Activated CD8-positive, alpha-beta memory T cell treated with anti-CD3 and anti-CD28 coated beads for 1 hour (primary cell): ENCODE measurements at places on chromosomes 2 and 18.

DNA sequence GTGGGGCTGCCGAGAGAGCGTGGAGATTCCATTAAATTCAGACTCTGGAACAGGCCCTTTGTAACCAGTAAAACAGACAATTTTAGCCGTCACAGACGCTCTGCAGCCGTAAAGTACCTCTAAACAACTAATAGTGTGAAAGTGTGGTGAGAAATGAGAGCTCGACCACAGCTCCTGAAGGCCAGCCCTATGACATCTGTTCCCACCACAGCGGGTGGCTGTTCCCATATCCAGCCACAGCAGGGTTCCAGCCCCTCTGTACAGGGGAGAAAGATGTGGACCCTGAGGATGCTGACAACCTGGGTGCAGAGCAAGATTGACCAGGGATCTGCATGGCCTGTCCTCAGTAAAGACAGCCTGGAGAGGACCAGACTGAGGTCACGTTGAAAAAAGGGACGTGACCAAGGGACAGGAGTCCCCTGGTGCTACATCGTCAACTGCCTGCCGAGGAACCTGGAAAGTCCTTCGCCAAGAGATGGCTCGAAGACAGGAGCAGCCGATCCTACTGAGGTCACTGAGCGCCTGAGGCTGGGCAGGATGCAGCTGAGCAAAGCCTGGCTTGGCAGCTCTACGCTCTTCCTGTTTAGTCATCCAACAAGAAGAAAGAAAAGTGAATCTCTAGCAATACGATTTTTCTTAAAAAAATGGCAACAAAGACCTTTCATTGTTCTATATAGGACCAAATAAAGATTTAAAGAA lies 831.7 kb downstream of the RNF144A start:
- DNase-seq, result no peak

- no peak for DNase-seq
These were observed 40.6 kb downstream of the LCLAT1 start for GRCh38 chr2:30487603-30488002.

DNA sequence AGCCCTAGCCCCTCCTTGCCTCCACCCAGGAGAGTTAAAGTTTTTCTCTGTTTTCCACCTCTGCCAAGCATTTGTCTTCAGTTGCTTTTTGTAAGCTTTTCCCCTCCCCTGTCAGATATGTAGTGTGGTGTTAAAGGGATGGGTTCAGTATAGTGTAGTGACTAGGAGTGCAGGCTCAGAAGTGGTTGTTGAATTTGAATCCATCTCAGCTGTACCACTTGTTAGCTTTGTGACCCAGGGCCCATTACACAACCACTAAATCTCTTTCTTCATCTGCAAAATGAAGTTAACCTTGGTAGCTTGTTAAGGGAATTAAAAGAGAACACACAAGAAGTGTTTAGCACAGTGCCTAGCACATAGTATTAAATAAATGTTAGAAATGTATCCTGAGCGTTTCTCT lies 56.9 kb downstream of the MAP3K20 start:
- DNase-seq, result no peak

GRCh38 chr2:63056107-63057050 lies 5.7 kb downstream of the OTX1 start:
- DNase-seq, result no peak

DNA sequence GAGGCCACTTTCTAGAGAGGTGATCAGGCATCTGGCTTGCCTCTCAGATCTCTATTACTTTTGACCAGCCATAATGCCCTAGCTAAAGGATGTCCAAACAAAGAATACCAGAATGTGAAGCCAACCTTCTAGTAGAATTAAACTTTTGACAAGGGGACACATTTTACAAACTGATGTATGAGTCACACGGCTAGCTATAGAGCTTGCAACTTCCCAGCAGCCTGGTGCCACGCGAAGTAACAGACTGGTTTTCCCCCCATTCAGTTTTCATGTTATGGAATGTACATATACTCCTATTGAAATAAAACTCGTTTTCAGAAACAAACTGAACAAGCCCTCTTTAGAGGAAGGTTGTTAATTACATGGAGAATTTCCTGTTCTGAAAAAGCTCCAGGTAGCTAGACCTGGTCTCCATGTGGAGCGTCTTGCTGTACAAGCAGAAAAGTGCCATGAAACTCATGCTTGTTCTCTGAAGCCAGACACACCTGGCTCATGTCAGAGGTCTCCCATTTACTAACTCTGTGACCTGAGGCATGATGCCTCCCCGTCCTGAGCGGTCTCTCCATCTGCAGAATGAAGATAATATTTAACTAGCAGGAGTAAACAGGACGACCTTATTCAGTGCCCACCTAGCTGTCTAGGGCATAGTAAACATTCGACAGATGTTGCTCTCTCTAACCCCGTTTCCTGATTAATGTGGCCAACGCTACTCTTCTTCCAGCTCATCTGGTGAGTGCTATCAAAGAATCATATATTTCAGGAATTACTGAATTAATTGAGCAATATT lies 81.5 kb upstream of the MAP3K20 start:
- no peak for DNase-seq

DNA sequence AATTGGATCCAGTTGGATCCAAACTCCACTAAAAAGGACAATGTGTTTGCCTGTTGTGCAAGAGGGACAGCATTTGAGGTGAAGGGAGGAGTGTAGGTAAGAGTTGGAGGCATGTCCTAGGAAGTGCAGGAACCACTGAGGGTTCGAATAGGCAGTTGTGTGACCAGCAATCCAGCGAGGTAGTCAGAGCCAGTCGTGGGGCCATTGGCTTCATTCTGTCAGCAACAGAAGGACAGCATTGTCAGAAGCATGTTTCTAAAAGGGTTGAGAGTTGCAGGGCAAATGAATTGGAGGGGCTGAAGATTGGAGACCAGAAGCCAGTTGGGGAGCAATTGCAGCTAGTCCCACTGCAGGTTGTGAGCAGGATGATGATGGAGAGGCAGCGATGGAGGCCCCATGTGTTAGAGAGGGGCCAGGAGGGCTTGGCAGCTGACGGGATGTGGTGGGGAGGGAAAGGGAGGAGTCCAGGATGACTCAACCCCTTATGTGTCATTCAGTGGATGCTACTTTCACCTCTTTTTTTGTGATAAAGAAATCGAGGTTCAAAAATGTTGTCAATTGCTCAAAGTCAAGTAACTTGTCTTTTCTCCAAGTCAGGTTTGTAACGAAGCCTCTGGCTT lies 96.7 kb upstream of the SIX3 start:
- no peak for DNase-seq

DNA sequence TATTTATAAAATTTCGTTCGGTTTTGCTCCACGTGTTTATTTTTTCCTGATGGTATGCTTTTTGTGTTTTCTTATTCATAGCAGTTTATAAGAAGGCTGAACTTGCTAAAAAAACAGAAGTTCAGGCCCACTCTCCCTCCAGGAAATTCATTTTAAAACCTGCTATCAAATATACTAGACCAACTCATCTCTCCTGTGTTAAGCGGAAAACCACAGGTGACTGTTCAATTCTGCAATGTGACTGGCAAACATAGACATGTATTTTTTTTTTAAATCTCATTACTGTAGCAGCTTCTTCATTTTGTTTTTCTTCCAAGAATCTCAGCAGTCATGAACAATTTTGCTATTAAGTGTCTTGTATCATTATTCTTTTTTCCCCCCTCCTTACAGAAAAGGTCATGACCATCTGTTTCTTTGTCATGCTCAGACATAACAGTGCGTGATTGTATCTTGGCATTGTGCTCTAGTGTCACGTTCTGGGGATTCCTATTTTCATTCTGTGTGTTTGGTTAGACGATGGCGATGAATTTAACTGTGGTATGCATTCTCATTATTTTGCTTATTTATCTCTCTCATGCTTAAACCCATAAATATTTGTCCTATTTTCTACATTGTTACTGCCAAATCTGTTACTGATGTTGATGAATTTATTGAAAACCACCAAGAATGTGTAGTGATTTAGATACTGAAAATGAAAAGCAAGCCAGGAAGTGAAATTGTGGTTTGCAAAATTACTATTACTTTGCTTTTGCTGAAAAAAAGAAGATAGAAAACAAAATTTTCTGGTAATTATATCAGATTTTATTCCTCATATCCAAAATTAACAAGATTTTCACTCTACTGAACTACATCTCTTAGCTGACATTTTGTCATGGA lies 74.6 kb upstream of the UNC80 start:
- no peak for DNase-seq

DNA sequence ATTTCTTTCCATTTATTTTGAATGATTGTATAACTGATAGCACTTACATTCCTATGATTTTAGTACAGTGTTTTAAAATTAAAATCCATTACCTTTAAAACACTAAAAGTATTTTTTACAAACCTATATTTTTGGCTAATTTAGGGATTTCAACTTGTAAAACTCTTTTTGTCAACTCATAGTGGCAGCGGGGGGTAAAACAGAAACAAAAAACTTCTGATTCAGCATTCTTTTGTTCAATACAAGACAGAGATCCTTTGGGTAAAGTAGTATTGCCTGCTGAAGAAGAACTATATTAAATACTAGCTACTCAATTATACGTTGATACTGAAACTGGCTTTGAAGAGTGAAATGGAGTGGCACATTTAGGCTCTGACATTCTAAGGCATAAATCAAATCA lies 437.4 kb upstream of the CDH19 start:
- no peak for DNase-seq

DNA sequence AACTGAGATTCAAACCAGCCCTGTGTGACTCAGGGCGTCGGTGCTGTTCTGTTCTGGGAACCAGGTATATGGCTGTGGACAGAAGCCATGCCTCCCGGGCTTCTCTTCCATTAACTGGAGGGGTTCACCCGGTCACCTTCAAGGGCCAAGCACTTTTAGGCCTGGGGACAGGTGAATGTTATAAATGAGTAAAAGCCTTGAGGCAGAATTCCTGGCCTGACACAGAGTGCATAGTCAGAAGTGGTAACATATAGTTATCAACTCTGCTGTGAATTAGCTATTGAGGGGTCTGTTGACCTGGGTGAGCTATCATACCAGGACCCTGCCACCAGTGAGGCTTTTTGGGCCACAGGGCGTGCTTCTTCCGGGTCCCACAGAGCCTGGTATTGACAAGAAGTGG lies 2.7 kb downstream of the FHOD3 start:
- no peak for DNase-seq

- no peak for DNase-seq
These were observed 40.0 kb downstream of the STEAP3 start for GRCh38 chr2:119263656-119264055.

- no peak for DNase-seq
These were observed 395.5 kb downstream of the NRXN1 start for GRCh38 chr2:50636462-50636861.

- DNase-seq, result no peak
These were observed 79.2 kb downstream of the LIMS1 start for GRCh38 chr2:108613261-108614042.

DNA sequence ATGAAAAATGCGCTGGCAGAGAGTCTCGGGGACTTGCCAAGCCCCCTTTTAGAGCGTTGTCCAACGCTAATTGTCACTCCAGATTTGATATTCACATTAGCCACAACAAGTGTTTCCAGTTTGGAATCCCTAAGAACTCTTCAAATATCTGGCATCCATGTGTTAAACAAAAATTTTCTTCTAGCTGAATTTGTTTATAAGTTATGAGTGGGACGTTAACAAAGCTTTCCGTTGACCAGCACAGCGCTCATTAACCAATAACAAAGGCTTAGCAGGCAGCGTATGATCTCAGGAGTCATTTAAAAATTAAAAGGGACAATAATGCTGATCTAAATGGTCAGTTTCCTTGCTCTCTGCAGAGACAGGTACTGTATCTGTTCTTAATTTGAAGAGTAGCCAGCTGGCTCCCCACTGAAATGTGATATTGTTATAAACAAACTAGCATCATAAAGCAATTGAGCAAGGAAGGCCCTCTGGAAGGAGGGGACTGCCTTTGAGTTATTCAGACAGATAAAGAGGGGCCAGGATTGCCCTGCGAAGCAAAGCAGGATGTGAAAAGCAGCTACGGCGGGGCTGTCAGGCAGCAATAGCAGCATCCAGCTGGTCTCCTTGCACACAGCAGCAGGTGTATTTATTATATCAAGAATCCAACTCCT lies 337.2 kb upstream of the SALL3 start:
- no peak for DNase-seq

DNA sequence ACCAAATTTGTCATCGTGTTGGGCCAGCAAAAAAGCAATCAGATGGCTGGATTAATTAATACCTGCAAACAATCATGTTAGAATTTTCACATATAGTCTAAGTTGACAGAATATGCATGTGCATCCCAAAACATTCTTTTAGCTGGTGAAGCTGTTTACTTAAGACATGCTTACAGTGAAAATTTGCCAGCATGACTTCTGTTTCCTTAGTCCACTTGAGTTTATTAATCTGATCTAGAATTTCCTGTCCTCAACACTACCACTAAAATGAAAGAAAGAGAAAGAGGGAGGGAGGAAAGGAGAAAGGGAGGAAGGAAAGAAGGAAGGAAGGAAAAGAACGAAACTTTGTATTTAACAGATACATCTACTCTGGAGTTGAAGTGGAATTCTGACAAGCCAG lies 2109.9 kb upstream of the PIK3C3 start:
- DNase-seq, result no peak

- DNase-seq, result no peak
These were observed 339.8 kb upstream of the TCF4 start for GRCh38 chr18:55927831-55928230.

GRCh38 chr2:98459496-98460175 lies 15.0 kb downstream of the INPP4A start:
- no peak for DNase-seq

DNA sequence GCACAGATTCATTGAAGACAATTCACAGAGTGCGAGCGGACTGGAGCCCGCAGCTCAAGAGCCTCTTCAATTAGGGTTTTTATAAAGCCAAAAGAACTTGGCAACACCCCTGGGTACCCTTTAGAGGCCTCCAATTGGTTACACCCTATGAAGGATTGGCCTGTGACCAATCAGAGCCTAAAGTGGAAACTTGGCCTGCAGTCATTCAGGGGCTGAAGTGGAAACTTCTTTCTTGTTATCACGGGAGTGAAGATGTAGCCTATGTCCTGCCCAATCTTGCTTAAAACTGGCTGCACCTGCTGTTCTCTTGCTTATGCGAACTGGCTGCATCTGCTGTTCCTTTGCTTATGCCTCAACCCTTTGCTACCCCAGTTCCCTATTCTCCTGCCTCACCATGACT lies 1.8 kb upstream of the HJURP start:
- no peak for DNase-seq

DNA sequence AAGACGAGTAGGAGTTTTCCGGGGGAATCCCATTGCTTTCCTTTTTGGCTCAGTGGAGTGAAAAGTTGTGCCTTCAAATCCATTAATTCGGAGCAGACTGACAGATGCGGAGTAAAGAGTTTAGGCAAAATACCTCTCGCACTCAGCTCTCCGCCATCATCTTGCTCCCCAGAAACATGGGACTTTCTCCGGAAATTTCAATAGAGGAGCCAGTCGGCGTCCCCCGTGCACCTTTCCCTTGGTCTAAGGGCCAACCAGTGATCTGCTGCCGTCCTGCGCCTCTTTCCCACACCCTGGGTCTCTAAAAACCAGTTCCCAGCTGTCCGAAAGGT lies 318 bp downstream of the TYW5 start:
- no peak for DNase-seq

- DNase-seq, result no peak
These were observed 6.2 kb downstream of the COLEC12 start for GRCh38 chr18:493986-494983.

- no peak for DNase-seq
These were observed 19.8 kb upstream of the NT5DC4 start for GRCh38 chr2:112701052-112701451.
